ENCODE measurements at places on chromosomes 1 and 21.

DNA sequence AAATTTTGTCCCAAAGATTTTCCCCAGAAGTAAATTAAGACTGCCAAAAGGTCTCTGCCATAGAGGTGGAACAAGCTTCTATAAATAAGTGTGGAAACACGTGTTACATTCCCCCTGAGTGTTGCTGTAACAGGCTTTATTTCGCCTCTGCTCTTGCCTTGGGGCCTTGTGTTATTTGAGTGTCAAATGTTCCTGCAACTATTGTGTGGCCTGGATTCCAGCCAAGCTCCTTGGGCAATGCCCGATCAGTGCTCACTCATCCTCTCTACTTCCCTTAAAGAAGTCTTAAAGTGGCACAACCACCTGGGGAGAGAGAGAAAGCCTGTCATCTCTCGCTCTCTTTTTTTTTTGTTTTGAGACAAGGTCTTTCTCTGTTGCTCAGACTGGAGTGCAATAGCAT is 156.7 kb downstream of the NR5A2 start:
- no peak for DNase-seq

DNA sequence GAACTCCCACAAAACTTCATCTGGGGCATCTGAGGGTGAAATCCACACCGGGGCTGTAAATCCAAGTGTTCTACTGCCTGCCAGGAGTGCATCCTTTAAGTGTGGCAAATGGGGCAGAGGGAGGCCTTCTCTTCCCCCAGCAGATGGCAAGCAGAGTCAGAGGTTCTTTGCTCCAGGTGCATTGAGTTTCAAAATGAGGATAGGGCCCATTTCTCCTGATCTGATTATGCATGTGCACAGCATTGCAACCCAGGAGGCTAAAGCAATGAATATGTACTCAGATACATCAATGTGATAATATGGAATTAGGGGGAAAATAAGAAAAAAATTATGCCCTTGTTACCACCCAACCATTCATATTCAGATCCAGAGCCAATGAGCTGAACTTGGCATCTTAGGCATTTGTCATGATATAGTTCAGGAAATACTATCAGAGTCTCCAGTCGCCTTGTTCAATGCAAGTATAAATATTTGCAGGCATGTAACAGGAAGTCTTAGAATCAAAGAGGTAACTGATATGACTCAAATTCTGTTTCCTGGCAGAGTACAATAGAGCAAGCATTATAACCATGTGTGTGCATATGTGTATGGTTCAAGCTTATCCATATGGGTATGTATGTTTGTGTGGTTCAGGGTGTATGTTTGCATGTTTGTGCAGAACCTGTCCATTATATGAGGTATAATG is 473.8 kb upstream of the PKN2 start:
- no peak for DNase-seq

DNA sequence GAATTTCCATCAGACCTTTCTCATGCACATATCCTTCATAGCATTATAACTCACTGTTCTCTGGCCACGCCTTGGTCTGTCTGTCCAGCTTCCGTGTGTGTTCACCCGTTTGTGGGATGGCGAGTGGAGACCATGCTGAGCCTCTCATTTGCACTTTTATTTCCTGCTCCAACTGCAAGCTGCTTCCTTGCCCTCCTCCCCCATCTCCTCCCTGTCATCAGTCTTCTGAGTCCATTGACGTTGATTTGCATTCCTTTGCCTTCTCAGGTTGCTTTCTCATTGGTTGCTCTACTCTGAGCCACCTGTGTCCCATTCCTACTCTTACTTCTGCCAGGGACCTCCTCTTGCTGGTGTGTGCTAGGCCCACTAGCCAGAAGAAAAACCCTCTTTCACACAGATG is 146.4 kb downstream of the NOS1AP start:
- no peak for DNase-seq

DNA sequence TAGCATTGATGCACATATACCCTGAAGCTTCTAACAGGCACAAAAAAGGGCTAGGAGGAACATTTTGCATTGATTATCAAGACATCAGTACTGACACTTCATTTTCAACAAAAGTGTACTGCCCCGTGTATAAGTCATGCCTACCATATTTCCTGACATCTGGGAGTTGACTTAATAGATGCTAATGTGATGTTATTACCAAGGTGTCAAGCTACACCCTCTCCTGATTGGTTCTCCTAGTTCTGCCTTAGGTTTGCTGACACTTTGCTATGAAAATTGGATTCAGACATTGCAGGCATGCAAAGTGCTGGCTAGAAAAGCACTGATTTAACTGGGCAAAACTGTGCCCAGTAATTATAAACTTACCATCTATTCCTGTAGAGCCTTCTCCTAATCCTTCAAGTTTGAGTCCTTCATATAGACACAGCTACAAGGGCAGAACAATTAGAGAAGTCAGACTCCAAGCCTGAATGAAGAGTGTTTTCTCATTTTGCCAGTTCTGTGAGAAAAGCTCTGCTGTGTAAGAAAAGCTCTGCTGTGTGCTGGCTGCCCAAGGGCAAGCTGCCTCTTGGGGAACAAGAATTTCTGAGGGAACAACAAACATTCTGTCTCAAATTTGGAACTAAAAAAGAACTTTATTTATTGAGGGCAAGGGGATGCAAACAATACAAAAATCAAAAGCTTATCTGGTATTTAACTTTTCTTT is 11.2 kb downstream of the S100A10 start:
- DNase-seq: no peak

DNA sequence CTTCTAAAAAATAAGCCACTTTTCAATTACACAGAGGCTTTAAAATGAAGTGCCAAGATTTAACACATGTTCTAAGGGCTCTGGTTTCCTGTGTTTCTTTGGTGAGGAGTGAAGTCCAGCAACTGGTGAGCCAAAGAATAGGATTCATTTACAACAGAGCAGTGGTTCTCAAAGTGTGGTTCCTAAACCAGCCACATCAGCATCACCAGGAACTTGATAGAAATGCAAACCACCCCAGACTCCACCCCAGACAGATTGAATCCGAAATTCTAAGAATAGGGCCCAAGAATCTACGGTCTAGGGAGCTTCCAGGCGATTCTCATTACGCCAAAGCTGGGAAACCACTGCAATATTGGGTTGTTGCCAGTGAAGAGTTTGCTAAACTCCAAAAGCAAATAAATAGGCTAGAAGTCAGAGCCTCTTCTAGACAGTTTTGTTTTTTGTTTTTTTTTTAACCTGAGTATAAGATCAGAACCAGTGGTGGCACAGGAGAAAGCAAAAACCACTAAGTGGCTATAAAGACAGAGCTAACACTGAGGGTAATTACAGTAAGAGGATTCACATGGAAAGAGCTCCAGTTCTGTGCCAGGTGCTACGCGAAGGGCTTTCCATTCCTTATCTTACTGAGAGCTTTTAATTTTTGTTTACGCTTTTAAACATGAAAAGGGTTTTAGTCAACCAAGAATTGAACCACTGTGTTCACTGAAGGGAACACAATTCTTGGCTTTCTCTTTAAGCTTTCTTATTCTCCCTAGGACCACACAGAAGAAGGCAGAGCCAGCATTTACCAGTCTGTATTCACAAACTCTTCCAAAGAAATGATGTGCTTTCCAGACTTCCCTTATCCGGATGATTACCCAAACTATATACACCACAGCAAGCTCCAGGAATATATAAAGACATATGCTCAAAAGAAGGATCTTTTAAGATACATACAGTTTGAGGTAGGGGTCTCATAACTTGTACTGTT is 42.4 kb upstream of the FMO2 start:
- DNase-seq: no peak

DNA sequence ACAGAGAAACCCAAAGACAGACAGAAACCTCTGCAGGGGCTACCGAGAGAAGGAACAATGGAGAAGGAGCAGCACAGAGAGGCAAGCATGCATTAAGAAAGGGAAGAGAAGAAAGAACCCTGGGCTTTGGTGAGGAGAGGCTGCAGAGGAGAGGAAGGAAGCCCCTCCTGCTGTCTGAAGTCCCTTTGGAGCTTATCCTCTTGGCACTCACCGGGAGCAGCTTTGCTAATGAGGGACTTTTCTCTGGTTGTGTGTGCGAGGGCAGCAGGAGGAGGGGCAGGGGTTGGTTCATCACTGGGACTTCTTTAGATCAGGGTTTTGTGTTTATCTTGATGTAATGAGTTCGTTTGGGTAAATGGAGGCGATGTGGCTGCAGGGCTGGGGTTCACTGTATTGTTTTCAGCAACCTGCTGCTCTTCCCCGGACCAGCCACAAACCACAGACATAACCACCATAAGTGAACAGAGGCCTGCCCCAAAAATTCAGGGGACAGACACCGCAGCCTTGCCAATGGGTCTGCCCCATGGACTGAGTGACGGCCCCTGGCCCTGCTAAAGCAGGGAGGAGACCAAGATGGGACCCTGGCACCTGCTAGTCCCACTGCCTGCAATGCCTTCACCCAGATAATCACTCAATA is 100.6 kb downstream of the KCND3 start:
- DNase-seq: no peak
